ENCODE measurements at places on chromosomes 11 and 22.

- no peak for DNase-seq
These were observed 225.5 kb upstream of the BLID start for GRCh38 chr11:122341477-122341876.

- DNase-seq, result no peak
These were observed 119.6 kb upstream of the BLID start for GRCh38 chr11:122235615-122236014.

DNA sequence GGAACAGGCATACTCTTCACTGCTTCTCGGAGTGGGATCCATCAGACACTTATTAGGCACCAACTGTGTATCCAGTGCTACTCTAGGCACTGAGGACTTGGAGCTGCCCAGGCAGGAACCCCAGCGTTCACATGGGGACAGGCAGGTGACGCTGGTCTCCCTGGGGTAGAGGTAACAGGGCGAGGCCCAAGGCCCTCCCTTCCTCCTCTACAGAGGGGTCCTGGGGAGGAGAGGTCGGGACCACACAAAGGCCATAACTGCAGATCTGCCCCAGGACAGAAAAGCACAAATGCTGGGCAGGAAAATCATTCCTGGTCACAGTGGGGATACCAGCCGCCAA lies 262.2 kb downstream of the BRD1 start:
- no peak for DNase-seq

GRCh38 chr11:106482917-106483785 lies 405.7 kb downstream of the AASDHPPT start:
- no peak for DNase-seq

DNA sequence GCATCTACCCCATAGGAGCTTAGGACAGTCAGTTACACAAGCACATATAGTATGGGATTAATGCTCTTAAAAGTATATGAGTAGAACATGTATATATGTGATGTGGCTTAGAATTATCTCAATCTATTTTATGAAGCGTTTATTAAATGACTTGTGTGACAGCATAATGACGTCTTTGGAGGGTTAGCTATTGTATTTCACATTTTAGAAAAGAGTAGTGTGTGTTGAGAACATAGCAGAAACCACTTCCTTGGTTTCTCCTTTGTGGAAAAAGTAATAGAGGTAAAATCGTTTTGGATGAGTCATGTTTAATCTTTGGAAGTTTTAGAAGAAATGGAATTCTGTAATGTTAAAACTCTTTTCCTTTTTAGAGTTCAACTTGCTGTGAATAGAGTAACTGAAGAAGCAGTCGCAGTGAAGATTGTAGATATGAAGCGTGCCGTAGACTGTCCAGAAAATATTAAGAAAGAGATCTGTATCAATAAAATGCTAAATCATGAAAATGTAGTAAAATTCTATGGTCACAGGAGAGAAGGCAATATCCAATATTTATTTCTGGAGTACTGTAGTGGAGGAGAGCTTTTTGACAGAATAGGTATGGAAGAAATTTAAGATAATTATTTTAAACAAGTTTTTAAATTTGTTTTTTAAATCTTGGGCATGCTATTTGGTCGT lies 2.4 kb downstream of the CHEK1 start:
- DNase-seq, result no peak

GRCh38 chr22:29670626-29671025 lies 49.2 kb upstream of the CABP7 start:
- DNase-seq, result no peak

GRCh38 chr11:27237643-27238042 lies 125.4 kb downstream of the CCDC34 start:
- no peak for DNase-seq

- DNase-seq, result no peak
These were observed 18.6 kb downstream of the ADAMTS8 start for GRCh38 chr11:130409594-130410388.

GRCh38 chr11:1082346-1082727 lies 7.7 kb downstream of the MUC2 start:
- no peak for DNase-seq

- peak; percentile 4 for DNase-seq
These were observed 328.1 kb upstream of the MPPED2 start for GRCh38 chr11:30914143-30914762.

- no peak for DNase-seq
These were observed 1.7 kb downstream of the TH start for GRCh38 chr11:2169626-2170570.

DNA sequence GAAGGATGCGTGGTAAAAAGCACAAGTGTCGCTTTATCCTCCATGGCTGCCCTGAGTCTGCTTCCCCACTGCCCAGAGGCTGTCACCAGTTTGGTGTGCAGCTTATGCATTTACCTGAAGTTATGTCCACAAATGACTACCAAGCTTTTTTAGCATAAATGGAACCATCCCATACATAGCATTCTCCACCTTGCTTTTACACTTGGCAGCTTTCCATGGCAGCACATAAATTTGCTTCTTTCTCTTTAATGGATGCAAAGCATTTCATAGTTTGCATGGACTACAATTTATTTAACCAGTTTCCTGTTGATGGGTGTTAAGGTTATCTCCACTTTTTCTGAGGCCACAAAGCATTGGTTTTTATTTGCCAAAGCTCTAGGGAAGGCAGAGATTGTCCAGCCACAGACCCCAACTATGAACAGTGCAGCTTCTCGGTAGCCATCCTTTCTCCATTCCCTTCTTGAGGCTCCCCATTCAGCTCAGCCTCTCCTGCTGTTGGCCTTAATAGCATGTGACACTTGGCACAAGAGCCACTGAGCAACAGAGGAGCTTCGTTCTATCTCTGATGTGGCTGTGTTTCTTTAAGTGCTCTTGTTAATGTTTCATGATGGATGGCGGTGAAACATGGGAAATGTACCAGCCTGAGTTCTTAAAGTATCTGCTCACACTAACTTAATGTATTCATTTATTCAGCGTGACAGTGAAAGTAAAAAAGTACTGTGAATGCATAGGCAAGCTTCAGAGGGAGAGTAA lies 59.8 kb upstream of the NAV2 start:
- no peak for DNase-seq

GRCh38 chr11:11157185-11157584 lies 195.9 kb downstream of the CSNK2A3 start:
- no peak for DNase-seq

Measured in stimulated activated CD8-positive, alpha-beta memory T cell treated with anti-CD3 and anti-CD28 coated beads, Interleukin-2, amount 100 ng/mL, for 48 hours (primary cell).